ENCODE measurements at places on chromosomes 4 and X.

DNA sequence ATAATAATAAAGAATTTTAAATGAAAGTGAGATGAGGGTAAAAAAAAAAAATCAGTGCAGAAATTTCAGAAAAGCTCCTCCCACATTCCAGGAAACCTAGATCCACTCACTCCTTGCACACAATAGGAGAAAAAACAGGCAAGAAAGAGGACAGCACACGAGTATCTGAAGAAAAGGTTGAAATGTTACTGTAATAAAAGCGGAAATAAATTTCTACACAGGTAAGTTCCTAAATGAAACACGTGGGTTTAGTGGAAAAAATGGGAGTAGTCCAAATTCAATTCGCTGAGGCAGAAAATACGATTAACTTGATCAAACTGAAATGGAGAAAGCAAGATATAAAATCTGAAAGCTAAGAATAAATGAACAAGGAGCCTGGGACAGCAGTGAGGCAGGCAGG, 2.0 kb upstream of the ACE2 start:
- no peak for DNase-seq

- no peak for DNase-seq
Observed at GRCh38 chrX:30950391-30950790, 61.3 kb upstream of the TAB3 start.

DNA sequence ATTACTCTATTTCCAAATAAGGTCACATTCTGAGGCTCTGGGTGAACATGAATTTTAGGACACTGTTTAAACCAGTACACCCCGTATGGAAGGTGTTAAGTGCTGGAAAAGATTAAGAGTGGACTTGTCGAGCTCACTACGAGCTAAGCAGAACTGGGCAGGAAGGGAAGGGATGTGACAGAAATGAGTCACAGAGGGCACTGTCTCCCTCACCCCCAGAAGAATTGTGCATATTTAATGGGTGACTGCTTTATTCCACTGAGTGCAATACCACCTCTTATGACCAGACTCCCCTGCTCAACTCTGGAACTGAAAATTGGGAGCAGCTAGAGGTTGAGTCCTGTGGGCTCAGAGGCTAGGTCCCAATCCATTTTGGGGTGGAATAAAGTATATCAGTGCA, 187.4 kb upstream of the RPS6KA3 start:
- no peak for DNase-seq

DNA sequence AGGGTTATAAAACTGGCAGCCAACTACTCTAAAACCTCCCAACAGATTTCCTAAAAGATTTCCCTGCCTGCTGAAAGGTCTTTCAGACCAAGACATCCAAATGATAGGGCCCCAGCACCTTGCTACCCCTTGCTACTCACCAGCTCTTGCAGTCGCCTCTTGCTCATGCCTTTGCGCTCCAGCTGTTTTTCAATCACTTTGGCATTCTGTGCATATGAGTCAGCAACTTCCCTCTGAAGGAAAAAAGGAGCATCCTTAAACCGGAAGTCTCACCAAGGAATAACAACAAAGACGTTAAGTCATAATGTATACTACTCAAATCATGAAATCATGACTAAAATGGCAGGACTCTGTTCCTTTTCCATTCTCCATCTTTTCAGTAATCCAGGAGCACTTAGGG, 24.0 kb downstream of the STEEP1 start:
- peak; percentile 2 for DNase-seq

DNA sequence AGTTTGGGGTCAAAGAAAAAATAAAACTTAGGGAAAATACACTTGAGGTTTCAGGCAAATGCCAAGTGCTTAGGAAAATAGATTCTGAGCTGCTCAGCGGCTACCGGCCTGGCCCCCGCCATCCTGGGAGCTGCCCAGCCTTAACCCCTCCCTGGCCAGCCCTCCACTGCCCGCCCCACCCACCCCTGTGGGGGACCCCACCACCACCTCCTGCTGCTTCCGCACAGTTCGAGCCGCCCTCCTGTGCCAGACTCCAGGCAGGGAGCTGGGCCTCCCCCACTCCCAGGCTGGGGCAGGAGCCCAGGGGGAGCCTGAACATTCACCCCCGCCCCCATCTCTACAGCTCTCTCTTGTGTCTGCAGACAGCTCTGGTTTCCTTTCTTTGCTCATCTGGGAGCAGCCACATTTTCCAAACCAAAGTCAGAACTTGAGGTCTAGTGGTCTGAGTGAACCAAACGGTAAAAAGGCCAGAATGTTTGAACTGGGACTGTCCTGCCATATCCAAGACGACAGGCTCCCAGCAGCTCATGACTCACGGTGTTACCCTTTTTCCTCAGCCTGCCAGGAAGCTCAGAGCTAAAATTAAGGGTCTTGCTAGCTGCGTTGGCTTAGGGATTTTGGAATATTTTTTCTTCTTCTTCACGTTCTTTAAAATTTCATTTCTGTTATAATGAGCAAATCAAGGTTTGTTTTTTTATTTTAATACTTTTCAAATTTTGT, 4.7 kb upstream of the FGFR3 start:
- no peak for DNase-seq

- DNase-seq = no peak
Observed at GRCh38 chrX:24243188-24243587, 70.7 kb downstream of the SUPT20HL2 start.
